ENCODE measurements at places on chromosomes 12 and 14.

GRCh38 chr14:105154476-105154871, 14.1 kb downstream of the JAG2 start:
- no peak for DNase-seq

- DNase-seq, result no peak
These were observed 15.8 kb downstream of the COQ10A start for GRCh38 chr12:56282579-56282978.

DNA sequence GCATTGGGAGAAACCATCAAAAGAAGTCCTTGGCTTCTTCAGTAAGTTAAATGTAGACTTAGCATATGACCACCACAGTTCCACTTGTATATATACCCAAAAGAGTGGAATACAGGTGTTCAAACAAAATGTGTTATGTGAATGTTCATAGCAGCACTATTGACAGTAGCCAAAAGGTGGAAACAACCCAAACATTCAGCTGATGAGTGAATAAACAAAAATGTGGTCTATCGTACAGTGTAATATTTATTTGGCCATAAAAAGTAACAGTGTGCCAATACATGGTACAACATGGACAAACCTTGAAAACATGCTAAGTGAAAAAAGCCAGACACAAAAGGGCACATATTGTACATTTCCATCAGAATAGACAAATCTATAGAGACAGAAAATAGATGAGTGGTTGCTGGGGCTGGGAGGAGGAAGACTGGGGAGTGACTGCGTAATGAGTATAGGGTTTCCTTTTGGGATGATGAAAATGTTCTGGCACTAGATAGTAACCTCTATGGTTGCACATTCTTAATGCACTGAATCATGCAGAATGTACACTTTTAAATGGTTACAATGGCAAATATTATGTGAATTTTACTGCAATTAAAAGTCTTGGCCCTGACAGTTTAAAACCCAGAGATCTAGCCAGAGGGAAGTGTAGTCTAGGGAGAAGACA, 5.5 kb downstream of the ERP29 start:
- DNase-seq, result peak; percentile 59

GRCh38 chr14:91059576-91060350, 678 bp downstream of the RPS6KA5 start:
- DNase-seq, result no peak

DNA sequence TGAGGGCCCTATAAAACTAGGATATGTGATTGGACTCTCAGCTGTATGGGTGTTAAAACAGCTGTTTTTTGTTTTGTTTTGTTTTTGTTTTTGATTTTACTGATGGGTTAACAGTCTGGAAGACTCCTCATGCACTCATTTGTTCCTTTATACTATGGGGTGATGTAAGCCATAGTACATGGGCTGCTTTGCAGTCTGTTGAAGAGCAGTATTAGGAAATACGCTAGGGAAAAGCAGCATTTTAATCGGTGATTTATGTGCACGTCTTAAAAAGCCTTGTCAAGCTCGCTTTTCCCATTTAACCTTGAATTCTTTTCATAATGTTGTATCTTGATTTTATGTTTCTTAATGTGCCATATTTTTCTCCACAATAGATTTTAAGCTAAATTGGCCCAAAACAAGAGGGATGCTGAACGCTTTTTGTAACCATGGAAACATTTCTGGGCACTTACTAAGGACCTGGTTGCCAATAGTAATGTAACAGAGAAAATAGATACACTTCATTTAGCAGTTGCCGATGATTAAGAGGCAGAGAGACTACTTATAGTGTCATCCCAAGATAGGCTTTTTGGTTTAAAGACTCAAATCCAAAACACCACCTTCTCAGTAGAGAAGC, 244.0 kb downstream of the SNAPC1 start:
- no peak for DNase-seq

GRCh38 chr12:46959502-46959901, 119.9 kb upstream of the PCED1B start:
- peak; percentile 69 for DNase-seq

GRCh38 chr14:77498984-77499527, 440 bp upstream of the ISM2 start:
- DNase-seq, result no peak

DNA sequence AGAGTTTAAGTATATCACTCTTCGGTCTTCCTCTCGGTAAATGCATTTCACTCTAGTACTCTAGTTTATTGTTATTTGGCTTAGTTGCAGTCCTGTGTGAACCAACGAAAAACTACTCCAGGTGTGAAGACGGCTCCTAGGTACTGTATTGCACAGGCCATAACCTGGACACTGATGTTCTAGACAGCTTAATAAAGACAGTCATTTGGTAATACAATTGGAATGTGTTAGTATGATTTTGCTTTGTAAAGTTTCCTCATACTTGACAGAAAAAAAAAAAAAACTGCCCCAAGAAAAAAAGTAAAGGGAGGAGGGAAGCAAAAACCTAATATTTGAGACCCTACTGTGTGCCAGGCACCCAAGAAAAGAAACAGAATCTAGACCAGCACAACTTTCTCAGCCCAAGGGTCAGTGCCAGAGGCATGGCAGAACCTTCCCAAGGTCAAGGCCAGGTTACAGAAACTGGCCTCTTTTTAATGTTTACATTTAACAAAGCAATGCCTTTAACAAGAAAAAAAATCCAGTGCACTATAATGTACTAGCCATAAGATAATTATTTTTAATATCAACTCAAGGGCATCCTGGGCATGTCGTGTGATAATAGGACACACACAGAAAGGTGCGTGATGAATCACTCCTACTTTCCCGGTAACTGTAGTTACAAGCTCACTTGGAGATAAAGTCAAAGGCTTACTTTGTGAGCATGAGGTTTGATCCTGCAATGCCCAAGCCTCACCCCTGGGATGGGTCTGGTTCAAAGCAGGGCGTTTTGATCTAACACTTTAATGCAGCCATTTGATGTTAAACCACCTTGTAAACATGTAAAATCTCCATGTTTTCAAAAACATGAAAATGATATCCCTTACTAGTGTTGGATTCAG, 110.6 kb downstream of the BMP4 start:
- DNase-seq, result peak; percentile 72

DNA sequence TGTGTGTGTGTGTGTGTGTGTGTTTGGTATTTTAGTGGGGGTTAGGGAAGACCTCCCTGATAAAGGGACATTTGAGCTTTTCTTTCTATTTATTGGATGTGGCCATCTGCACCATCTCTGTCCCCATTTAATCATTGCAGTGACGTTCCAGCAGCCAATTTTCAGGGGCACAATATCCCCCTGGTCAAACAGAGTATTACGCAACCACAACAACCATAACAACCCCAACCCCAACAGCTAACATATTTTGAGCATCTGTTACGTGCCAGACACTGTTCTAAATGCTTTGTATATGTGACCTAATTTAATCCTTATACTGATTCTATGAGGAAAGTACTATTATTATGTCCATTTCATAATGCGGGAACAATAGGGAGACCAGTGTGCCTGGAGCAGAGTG, 87.4 kb downstream of the TTC8 start:
- DNase-seq, result no peak

DNA sequence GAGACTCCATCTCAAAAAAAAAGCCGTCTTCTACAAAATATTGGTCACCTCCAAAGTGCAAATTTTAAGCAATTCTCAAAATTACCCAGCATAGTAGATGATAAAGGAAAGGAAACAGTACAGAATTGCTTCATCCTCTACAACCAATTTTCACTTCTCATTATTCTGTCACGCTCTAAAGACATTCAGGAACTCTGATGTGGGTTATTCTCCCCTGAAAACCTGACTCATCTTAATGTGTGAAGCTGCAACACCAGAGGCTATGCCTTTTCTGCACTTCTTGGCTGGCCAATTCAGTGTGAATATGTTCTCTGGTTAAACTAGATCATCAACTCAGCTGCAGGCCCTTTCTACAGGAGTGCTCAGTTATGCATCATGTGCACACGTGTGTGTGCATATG, 11.0 kb downstream of the PTGER2 start:
- no peak for DNase-seq

DNA sequence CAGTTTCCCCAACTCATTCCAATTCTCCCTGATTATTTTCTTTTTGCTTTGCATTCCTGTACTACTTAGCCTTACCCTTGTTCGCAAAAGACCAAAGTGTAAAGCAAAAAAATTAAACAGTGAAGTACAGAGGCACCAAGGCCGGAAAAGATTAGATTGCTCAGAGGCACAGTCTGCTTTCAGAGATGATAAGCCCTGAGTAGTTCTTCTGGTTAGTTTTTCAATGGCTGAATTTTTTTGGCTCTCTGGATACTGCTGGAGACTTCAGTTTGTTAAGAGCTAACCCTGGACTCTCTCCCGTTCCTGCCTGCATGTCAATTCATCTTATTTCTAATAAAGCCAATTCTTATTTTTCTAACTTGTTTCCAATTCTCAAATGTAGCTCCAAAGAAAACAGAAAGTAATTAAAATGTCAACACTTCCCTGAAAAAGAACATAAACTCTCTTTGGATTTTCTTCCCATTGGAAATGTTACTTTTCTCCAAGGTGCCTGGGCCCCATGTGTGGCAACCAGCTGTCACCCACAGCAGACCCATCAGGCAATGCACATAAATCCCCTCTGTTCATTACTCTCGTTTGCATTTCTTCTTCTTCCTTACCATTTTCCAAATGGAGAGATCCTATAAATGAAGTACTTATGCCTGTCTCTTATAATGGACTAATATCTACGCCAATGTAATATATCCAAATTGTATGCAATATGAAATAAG, 142.8 kb downstream of the BTG1 start:
- DNase-seq, result no peak

- no peak for DNase-seq
These were observed 17.9 kb upstream of the PLEKHG6 start for GRCh38 chr12:6292606-6293005.

- no peak for DNase-seq
These were observed 42.1 kb upstream of the MTERF2 start for GRCh38 chr12:107029081-107029480.

DNA sequence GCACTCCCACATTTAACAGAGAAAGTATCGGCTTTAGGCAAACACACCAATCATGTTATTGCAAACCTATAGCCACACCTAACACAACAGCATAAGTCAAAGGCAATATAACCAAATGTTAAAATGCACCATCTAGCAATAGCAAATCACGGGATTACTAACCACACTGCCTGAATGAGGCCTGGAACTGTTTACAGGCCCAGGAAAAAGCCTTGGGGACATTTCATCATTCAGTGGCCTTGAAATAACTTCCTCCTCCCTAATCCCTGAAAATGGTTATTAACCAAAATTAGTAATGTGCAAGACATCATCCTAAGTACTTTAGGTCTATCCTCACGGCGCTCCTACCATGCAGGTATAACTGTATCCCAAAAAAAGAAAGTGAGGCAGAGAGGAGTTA, 2.3 kb downstream of the GALC start:
- DNase-seq, result no peak

GRCh38 chr12:59142183-59142790, 222.0 kb upstream of the LRIG3 start:
- no peak for DNase-seq

DNA sequence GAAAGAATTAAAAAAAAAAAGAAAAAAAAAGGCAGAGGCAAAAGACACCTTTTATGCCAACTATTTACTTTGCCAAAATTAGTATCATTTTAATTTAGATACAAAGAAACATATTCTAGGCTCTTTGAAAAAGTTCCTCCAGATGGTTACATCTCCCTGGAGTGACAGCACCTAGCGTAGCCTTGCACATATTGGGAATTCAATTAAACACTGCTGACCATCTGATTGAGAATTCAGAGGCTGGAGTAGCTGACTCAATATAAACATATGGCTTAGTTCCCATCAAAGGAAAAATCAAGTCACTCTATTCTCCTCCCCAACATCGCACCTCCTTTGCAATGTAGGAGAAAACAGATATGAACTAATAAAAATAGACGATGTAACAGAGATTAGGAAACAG, 36.4 kb downstream of the ANKS1B start:
- DNase-seq, result no peak

- peak; percentile 99 for DNase-seq
These were observed 145.2 kb upstream of the KRR1 start for GRCh38 chr12:75656648-75657047.

DNA sequence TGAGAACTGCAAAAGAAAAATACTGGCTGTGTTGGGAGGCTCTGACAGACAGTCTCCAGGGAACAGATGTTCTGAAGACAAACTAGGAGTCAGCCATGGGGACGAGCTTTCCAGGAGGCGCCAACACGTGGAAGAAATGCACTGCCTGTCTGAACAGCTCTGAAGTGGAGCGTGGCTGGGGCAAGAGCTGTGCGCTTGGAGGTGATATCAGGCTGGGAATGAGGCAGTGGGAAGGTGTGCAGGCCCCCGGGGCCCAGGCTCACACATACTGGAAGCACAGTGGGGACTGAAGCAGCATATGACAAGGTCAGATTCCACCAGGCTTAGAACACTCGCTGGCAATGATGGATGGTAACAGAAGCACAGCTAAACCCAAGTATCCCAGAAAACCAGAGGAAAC, 17.5 kb downstream of the APPL2 start:
- DNase-seq, result no peak

DNA sequence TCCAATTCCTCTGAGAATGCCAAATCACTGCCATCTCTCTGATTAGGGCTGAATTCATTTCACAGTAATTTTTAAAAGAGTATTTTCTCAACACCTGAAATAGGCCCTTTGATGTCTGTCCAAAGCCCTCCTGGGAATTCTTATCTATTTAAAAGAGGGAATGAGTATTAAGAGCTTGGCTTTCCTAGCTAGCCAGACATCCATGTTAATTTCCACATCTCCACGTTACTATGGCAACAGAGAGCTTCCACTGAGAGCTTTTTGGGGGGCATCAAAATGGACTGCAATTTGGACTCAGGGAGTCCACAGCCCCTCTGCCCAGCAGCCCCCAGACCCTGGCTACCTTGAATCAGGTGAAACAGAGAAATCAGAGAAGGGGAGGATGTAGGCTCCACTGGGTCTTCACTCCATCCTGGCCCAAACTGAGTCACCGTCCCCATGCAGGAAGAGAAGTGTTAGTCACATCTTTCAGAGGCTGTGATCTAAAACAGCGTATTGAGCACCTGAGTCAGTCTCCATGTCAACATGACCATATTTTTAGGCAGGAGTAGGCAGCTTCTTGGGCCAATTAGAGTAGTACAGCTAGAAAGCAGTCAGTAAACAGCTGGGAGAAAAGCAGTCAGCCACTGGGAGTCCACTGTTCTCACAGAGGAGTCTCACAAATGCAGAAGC, 7.0 kb upstream of the FICD start:
- no peak for DNase-seq

DNA sequence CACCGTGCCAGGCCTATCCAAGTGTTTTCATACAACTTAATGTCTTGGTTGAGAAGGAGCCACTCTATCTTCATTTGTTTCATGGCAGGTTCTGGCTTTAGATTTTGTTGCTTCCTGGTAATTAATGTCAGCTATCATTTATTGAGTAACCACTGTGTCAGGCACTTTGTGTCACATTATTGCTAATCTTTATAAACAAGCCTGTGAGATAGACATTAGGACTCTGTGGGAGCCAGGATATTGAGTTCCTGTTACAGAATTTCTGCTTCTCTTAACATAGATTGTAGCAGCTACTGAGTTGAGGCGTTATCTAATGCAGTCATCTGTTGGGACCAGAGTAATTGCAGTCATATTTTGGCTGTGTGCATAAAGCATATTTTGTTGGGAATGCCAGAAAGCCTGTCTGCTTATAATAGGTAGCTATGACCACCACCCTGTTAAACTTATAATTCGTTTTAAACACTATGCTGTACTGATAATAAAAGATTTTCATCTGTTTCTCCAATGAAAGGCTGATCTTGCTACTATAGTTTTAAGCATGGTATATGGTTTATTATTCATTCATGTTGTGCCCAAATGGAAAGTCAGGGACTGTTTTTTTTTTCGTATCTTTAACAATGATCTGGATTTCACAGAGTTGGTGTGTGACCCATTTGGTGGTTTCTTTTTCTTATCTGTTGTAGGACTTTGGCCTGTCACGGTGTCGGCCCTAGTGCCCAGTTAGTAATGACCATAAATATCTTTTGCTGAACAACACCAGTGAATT, 432.6 kb downstream of the PCNX1 start:
- DNase-seq, result no peak

All from NCI-H226 (cell line).